T-helper 2 cell treated with Interferon-gamma antibody and Interleukin-4, amounts not matched to agents 5 μg/mL and 100 μg/mL, for 36 hours (primary cell): ENCODE measurements at places on chromosomes 13 and 19.

- no peaks in the 10 kb centered on the region for H3K36me3 ChIP-seq
- no peaks in the 10 kb centered on the region for H3K4me1 ChIP-seq
- no peak overlapping the region for H3K27ac ChIP-seq
Observed at GRCh38 chr13:106612688-106613087, 44.8 kb upstream of the ARGLU1 start.

GRCh38 chr13:53216773-53217172 lies 188.2 kb downstream of the OLFM4 start:
- no peaks in the 10 kb centered on the region for H3K36me3 ChIP-seq
- H3K4me1 ChIP-seq, result no peaks in the 10 kb centered on the region
- H3K4me3 ChIP-seq, result no peak overlapping the region

- peaks cover 55% of the 10 kb centered on the region for H3K27me3 ChIP-seq
- H3K27ac ChIP-seq, result no peak overlapping the region
- H3K4me3 ChIP-seq, result no peak overlapping the region
- H3K4me1 ChIP-seq, result peaks cover 18% of the 10 kb centered on the region
- peak; percentile 45 for DNase-seq
- no peaks in the 10 kb centered on the region for H3K36me3 ChIP-seq
Observed at GRCh38 chr19:12828494-12828893, 5.9 kb downstream of the RTBDN start.

DNA sequence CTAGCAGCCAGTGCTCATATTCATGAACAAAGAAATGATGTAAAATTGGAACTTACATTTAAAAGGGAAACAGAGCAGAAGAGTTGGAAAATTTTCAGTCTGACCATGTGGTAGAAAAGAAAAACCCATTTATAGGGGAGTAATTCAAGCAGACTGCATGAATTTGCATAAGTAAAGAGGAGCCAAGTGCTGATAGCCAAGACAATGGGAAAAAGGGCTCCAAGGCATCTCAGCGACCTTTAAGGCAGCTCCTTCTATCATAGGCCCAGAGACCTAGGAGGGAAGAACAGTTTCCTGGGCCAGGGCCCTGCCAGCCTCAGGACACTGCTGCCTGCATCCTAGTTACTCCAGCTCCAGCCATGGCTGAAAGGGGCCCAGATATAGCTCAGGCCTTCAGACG lies 7.5 kb downstream of the DNAJC3 start:
- H3K4me1 ChIP-seq, result peaks cover 33% of the 10 kb centered on the region
- DNase-seq, result no peak
- no peak overlapping the region for H3K4me3 ChIP-seq
- H3K36me3 ChIP-seq, result peaks cover 44% of the 10 kb centered on the region
- no peaks in the 10 kb centered on the region for H3K27me3 ChIP-seq

GRCh38 chr19:43847884-43848283 lies 20.8 kb downstream of the ZNF283 start:
- H3K36me3 ChIP-seq, result peaks cover 29% of the 10 kb centered on the region
- no peak for DNase-seq
- H3K4me3 ChIP-seq, result no peak overlapping the region
- H3K27ac ChIP-seq, result no peak overlapping the region
- no peaks in the 10 kb centered on the region for H3K27me3 ChIP-seq
